ENCODE measurements at places on chromosomes 16 and 17.

DNA sequence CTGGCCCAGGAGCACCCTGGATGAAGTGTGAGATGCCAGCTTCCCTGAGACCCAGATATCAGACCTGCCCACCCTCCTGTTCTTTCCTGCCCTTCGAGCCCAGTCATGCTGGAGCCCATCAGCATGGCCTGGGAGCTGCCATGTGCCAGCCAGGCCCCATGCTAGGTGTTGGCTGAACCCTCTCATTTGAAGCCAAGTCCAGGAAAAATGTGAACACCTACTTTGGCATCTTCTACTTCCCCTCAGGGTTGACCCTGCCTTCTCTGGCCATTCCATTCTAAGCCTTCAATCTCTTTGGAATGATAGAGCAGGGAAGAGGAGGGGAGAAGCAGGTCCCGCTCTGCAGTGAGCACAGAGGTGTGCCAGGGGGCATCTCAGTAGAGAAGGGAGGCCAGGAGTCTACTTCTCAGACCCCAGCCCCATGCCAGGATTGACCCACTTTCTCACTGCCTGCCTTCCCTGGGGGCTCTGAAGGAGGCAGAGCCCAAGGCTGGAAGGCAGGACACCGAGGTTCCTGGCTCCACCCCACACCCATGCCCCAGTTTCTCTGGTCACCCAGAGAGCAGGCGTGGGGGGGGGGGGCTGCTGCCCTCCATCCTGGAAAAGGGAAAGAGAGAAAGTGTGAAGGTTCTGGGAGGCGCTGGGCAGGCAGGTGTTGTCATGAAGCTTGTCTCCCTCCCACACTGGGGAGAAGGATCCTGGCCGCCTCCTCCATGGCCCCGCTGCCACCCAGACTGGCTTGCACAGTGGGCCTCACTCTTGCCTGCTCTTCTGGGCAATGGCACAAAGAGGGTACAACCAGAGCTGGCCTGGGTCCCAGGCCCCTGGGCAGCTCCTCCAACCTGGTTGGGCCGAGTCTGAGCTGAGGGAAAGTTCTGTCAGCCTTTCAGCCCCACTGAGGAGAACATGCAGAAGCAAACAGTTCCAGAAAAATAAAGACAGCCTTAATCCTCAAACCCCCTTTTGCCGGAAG, 9.3 kb downstream of the HDAC5 start:
- no peak for DNase-seq

- DNase-seq = no peak
Measured at GRCh38 chr16:67183-67791, 5.1 kb downstream of the RHBDF1 start.

DNA sequence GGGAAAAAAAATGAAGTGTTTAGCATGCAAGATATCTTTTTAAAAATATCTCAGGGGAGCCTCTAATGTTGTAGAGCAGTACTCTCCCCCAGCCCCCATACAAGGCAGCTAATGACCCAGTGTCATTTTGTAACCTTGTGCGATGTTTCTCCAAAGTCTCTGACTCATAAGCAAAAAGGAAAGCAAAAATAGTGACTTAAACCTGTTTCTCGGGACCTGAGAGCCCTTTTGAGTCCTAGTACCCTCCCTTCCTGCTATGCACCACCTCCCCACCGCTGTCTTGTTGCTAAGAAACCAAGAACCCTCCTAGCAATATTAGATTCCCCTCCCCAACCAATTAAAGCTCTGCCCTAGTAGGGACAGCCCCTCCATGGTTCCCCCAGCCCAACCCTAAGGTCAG, 2.8 kb downstream of the MYCBPAP start:
- no peak for DNase-seq

- DNase-seq = no peak
Measured at GRCh38 chr17:71505200-71505599, 615.6 kb upstream of the SOX9 start.

GRCh38 chr17:22669721-22670120, 977.4 kb downstream of the KCNJ18 start:
- DNase-seq = no peak

- DNase-seq = no peak
Measured at GRCh38 chr17:49471769-49472168, 23.3 kb upstream of the NGFR start.

GRCh38 chr17:17681744-17682292, 560 bp downstream of the RAI1 start:
- DNase-seq = no peak

DNA sequence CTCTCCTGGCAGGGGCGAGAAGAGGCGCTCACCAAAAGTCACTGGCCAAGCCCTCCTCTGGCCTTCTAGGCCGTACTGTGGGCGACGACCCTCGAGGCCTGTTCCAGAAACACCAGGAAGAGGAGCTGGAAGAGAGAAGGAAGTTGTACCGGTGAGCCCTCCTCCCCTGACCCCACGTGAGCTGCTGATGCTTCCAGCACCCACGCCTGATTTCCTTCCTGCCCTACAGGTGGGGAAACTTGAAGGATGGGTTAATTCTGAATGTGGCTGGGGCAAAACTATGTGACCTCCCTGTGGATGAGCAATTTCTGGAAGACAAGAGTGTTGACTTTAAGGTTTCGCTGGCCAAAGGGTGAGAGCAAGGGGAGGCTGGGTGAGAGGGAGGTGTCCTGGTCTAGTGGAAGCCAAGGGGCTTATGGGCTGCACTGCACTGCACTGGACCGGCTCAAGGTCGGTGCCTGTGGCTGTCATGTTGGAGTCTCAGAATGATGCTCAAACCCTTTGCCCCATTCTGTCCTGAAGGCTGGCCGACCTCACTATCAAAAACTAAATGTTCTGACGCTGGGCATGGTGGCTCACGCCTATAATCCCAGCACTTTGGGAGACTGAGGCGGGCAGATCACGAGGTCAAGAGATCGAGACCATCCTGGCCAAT, 6.2 kb downstream of the C17orf100 start:
- DNase-seq = no peak

DNA sequence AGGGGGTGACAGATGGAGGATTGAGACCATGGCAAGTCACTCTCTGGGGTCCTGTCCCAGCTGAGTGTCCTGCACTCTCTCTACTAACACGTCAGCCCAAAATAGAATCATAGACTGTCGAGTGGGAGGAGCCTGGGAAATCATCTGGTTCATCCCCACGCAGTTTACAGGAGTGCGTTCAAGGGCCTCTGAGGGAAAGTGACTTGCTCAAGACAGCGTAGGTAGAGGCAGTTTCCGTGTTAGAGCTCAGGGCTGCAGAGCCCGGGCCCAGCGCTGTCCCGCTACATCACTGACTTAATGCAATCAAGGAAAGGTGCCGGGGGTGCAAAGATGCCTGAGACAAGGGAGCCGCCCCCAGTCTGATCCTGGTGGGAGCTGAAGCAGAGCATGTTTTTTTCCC, 10.3 kb downstream of the GSG1L2 start:
- no peak for DNase-seq

GRCh38 chr16:50705436-50706110, 12.2 kb downstream of the NOD2 start:
- no peak for DNase-seq

DNA sequence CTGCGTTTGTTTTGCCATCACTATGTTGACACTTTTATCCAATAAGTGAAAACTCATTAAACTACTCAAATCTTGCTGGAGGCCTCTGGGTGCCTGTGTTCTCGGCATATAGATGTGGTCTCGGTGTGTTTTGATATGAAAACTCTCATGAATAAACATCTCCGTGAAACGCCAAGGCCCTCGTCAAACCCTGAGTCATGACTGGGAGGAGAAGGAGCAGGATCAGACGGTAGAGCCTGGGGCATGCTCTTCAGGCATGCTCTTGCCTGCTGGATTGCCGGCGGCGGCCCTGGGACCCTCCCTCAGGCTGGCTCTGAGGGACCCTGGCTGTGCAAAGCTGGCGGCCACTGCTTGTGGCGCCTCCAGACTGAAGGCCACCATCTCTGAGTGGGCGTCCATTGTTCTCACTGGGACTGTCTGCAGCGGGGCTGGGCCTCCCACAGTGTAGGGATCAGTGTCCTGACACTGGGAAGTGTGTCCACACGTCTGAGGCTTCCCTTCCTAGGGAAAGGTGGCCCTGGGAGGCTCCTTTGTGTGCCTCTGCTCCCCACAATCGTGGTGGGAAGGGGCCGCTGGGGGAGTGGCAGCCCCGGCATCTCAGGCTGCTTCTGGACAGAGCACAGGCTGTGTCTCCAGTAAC, 1.7 kb upstream of the NPB start:
- DNase-seq = no peak

DNA sequence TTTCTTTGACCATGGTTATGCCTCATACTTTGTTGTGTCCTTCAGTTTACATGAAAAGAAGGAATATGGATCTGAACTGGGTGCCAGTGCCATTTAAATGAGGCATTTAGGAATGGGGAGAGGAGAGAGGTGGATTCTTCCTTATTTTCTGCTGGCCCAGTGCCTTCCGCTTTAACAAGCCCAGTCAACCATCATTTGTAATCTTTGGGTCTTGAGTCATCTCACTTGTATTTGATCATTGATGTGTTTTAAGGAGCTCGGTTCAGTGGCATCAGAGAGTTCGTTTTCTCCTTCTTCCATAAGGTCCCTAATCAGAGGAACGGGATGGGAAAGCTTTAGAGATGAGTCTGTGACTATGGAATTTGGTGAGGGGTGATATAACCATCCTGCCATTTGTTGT, 334.9 kb downstream of the WWOX start:
- DNase-seq = no peak

DNA sequence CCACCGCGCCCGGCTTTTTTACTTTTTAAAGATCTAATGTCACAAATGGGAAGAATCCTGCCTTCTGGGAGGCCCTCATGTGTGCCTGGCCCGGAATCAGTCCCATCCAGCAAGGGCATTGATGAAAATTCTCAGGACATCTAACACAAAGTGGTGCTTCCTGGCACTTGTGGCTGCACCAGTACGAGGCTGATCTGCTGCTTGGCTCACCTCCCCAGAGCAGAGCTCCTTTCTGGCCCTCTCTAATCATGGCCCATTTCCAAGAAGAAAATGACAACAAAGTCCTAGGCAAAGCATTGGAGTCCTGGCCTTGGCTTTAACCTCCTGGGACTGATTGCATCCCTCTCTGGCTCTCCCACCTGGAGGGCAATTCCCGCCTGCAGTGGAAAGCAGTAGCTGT, 50.7 kb upstream of the SIAH1 start:
- no peak for DNase-seq

DNA sequence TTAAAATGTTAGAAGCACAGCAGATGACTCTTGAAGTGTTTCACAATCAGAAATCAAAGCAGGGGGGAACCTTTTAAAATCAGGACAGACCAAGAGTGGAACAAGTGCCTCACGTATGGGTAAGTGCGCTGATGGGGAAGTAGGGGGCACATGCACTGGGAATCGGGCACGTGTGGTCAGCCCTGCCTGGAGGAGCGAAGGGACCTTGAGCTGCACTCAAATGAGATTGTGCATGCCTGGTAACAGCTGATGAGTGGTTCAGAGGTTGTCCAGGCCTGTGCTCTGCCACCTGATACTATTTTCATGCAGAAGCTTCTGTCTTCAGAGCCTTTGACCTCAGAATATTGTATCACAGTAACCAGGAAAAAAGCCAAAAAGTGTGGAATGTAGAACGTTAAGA, 13.7 kb upstream of the XYLT2 start:
- no peak for DNase-seq

DNA sequence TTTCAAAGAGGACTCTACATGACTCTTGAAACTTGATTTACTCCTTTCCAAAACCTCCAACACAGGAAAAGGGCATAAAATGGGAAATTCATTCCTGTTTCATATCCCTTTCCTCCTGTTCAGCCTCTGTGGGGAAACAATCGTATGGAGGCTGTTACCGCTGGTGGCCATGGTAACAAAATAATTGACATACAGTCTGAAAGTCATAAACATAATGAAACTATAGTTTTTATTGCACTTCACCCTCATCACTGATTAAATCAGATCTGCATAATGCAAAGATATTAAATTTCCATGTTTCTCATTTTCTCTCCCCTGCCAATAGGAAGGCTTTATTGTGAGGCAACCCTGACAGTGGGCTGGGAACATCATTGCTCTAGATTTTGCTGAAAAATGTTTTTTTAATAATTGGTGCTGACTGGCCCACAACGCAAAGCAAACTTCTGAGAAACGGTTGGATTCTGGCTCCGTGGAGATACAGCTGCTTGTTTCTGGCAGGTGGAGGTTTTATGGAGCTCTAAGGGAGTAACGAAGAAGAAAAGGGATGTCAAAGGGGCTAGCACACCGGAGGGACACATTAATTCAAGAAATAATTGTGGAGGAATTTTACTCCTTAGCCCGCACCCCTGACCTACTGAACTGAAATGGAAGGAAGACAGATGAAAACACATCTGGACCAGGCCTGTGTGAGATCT, 154.2 kb upstream of the SHISA6 start:
- no peak for DNase-seq

DNA sequence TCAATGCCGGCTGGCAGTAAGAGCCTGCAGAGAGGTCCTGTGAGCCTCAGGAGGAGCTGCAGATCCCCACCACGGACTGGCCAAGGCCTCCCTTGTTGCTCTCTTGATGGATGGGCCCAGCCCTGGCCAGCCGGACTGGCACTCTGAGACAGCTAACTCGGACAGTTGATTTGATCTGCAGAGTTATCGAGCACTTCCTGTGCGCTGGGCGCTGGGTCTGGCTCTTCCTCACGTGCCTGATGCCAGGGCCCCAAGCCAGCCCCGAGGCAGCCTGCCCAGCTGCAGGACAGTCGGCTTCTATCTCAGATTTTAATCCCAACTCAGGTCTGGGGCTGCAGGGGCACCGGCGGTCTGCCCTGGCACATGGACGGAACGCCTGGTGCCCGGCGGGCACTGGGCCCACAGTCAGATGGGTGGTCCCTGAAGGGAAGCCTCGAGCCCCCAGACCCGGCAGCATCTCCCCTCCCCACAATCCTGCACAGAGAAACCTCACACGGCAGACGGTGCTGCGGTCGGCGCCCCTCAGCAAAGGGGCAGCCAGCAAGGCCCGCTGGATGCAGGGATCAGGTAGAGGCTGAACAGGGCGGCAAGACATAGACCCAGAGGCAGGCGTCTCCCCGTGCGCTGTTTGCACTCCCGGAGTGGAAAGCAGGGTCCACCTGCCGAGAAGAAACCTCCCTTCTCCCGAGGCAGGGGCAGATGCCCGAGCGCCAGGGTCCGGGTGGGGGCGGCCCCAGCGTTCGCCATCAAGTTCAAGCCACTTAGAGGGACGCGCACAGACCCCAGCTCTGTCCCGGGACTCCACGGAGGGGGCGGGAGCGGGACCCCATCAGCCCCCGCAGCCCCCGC, 34.0 kb downstream of the TIMM22 start:
- no peak for DNase-seq

GRCh38 chr17:11459861-11460331, 138.4 kb upstream of the DNAH9 start:
- no peak for DNase-seq

GRCh38 chr16:88002749-88003148, 51.5 kb downstream of the BANP start:
- DNase-seq = no peak

DNA sequence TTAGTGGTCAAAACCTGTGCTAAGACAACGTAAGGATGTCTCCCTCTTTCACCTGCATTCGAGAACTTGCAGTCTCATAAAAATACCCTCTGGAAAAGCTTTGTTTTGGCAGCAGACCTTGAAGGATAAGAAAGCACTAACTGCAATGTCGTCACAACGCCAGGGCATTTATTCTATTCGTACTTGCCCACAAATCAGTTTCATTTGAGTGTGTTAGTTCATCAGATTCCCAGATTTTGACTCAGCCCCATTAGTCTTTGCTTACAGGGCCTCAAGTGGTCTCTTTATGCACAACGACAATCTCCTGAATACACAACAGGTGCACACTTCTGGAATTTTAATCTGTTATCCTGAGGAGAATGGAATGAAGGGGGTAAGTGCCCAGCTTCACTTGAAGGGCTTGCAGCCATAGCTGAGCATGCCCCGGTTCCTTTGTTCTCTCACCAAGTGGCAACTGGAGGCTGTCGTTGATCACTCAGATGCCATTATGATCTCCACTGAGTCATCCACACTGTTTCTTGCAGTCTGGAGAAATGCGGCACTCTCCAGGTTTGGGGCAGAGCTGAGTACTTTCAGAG, 58.8 kb downstream of the CLEC19A start:
- no peak for DNase-seq
